ENCODE measurements at places on chromosomes 4 and X. TPM values are rescaled to one million over a fixed set of nuclear protein-coding genes. Genes with fewer than 3 reads are reported as not detected.

The AADAT gene
- not detected for total RNA-seq

The IL1RAPL1 gene
- not detected for total RNA-seq

The SMPX gene
- not detected for total RNA-seq

The GYPE gene
- 0.36 TPM for total RNA-seq

The ARHGAP24 gene
- not detected for total RNA-seq

The FAM9C gene
- total RNA-seq, result not detected

The FAM184B gene
- total RNA-seq, result not detected

Data from activated naive CD4-positive, alpha-beta T cell treated with anti-CD3 and anti-CD28 coated beads, Interleukin-2, amount 10 ng/mL, durations not matched to agents 5 hours and 36 hours (primary cell).